Caki2 (cell line): ENCODE measurements at places on chromosomes 4 and X. TPM values are rescaled to one million over a fixed set of nuclear protein-coding genes. Genes with fewer than 3 reads are reported as not detected.

The SMARCA5 gene
- 22.8 and 31.8 TPM in 2 replicates for total RNA-seq

The ZNF711 gene
- total RNA-seq = not detected in 2 replicates

The LEF1 gene
- total RNA-seq = not detected in 2 replicates

The MID1IP1 gene
- total RNA-seq = 78.5 and 80.4 TPM in 2 replicates

The HSPA4L gene
- total RNA-seq = 16.2 and 17.7 TPM in 2 replicates

The PHKA2 gene
- 8.0 and 16.9 TPM in 2 replicates for total RNA-seq

The PAGE4 gene
- total RNA-seq = not detected in 2 replicates

The MAGEB1 gene
- total RNA-seq = not detected in 2 replicates

The ADGRG4 gene
- total RNA-seq = not detected in 2 replicates

GRCh38 chr4:83618431-83618830 lies 82.5 kb downstream of the GPAT3 start:
- peak; percentile 71 for DNase-seq

DNA sequence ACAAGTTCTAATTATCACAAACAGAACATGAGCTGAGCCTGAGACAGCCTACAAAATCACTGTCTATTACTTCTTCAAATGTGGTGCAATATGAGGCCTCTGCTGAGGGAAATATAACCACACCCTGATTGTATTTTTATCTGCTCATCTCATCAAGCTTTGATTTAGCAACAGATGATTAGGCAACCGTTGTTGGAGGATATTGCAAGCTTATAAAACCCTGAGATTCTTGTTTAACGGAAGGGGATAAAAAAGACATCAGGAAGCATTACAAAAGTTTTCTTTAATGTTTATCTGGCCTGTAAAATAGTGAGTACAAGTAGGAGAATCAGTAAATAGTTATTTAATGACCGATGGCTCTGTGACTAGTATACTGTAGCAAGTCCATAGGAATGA lies 108.5 kb downstream of the ZNF330 start:
- no peak for DNase-seq

GRCh38 chr4:44761306-44761705 lies 35.0 kb upstream of the GNPDA2 start:
- no peak for DNase-seq

GRCh38 chrX:54529151-54529550 lies 868 bp upstream of the GNL3L start:
- no peak for DNase-seq

DNA sequence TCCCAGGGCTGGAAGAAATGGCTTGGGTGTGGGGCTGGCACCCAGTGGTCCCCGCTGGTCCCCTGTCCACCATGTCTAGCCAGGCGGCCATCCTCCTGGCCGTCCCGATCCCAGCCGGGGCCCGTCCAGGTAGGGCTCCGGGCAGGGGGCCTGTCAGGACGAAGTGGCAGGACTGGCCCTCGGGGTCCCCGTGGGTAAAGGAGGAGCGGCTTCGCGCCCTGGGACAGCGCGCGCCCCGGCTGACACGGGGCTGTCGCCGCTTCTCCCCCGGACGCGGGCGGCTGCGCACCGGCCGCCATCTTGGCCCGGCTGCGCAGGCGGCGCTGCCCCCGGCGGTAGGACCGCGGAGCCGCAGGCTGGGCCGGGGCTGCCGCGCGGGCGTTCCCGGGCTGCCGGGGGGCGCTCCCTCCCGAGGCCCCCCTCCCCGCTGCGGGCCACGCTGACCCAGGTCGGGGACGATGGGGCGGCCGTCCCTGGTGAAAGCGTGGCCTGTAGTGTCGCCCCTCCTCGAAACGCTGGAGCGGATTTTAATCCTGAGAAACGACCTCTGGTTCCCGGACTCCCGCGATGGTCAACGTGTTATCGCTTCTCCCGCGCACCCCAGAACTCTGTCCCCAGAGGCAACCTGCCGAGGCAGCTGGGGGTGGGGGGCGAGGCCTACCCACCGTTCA lies 60.4 kb upstream of the BCOR start:
- DNase-seq = peak; percentile 51

- no peak for DNase-seq
Measured at GRCh38 chrX:51024106-51024696, 113.7 kb downstream of the BMP15 start.

GRCh38 chr4:103207673-103208072 lies 9.5 kb upstream of the CENPE start:
- no peak for DNase-seq

DNA sequence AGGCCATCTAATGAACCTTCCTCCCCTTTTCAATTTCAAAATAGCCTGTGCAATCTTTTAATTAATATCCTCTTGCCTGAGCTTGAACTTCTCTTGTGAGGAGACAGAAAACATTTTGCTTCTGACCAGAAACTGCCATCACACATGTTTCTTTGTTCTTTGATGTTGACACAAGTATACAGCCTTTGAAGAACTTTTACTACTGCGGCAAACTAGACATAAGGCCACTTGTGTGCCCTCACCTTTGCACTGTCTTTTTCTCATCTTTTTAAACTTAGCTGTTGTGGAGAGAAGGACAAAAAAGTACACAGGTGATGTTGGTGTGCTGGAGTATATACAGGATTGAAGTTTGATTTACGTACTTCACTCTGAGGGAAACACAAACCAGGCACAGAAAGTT lies 116.3 kb upstream of the C1GALT1C1 start:
- no peak for DNase-seq

DNA sequence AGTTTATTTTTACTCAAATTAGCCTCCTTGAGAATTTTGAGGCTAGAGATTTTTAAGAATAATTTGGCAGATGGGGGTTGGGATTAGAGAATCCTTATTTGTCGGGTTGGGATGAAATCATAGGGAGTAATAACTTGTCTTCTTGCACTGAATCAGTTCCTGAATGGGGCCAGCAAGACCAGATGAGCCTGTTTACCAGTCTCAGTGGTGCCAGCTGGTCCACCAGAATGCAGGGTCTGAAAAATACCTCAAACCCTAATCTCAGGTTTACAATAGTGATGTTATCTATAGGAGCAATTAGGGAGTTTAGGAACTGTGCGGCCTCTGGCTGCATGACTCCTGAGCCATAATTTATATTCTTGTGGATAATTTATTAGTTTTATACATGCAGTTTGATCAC lies 705.9 kb upstream of the AGA start:
- no peak for DNase-seq

DNA sequence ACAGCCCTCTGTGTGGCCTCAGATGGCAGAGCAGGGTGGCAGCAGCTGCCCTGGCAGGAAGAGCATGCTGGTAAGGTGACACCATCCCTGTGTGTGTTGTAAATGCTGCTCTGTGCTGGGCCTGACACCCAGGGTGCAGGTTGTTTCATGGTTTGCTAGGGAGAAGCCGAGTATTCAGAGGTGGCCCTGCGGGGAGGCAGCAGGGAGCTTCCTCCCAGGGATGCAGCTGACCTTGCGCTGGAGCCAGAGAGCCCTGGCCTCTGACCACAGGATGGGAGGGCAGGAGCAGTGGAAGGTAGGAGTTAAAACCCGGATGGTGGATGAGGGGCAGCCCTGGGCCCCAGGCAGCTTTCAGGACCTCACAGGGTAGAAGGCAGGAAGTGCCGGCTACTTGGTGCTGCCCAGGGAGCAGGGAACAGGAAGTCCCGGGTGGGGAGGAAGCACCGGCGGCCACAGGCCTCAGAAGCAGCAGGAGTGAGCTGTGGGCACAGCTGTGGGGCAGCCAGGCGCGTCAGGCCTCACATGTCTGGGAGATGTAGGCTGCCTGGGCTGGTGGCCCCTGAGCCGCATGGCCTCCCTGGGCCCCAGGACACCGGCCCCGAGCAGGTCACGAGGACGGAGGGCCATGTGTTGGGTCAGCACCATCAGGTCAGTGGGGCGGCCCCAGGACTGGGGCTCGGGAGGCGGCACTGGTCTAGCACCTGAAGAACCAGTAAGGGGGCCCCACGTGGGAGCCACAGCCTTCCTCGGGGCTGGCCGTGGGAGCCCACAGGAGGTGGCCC lies 19.1 kb downstream of the SH3BP2 start:
- DNase-seq = peak; percentile 48

DNA sequence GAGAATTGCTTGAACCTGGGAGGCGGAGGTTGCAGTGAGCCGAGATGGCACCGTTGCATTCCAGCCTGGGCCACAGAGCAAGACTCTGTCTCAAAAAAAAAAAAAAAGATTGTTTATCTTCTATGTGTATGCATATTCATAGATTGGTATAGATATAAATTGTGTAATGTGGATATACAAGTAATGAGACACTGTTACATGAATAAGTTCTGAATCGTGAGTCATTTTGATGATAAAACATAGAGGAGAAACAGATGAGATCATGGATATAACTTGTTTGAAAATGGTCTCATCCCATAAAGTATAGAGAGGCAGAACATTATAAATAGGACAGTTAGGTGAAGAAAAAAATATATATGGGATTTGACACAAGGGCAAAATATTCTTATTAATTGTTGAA lies 628.0 kb downstream of the IL1RAPL1 start:
- DNase-seq = no peak

GRCh38 chr4:98745366-98745765 lies 87.0 kb upstream of the TSPAN5 start:
- no peak for DNase-seq

DNA sequence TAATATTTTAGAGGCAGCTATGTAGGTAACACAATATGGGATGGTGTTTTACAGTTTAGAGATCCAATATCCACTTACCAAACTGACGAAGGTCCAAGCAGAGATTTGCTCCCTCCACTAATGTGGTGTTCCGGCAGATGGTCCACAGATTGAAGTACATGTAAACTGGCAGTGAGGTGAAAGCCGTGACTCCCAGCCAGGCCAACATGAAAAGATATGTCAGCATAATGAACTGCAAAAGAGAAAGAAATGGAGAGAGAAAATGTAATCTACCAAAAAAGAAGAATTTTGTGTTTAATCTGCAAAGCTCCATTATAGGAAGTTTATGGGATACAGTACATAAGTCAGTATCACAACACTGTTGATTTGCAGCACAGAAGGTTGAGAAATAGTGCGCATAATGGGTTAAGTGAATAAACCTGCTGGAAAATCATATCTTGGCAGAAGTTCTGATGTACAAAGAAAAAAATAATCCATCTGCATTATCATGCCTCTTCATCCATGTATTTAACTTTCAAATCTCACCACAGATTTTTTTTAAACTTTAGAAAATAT lies 160.2 kb downstream of the GPM6A start:
- DNase-seq = no peak

- DNase-seq = no peak
Measured at GRCh38 chr4:139763672-139764071, 98.1 kb downstream of the MGST2 start.

DNA sequence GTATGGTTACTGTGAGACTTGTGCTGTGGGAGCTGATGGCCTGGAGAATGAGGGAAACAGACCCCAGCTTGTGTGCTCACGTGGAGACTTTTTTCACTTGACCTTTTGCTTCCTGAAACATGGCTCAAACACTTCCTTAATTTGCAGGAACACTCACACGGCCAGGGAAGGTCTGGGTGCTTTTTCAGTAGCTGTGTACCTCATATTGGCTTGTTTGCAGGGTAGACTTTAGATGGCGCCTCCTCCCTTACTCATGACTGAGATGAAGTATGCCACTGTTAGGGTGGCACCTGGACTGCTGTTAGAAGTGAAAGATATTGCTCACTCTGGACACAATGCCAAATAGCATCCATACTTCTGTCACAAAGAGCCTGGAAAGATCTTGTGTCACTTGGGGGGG lies 75.7 kb upstream of the WDR1 start:
- DNase-seq = no peak

DNA sequence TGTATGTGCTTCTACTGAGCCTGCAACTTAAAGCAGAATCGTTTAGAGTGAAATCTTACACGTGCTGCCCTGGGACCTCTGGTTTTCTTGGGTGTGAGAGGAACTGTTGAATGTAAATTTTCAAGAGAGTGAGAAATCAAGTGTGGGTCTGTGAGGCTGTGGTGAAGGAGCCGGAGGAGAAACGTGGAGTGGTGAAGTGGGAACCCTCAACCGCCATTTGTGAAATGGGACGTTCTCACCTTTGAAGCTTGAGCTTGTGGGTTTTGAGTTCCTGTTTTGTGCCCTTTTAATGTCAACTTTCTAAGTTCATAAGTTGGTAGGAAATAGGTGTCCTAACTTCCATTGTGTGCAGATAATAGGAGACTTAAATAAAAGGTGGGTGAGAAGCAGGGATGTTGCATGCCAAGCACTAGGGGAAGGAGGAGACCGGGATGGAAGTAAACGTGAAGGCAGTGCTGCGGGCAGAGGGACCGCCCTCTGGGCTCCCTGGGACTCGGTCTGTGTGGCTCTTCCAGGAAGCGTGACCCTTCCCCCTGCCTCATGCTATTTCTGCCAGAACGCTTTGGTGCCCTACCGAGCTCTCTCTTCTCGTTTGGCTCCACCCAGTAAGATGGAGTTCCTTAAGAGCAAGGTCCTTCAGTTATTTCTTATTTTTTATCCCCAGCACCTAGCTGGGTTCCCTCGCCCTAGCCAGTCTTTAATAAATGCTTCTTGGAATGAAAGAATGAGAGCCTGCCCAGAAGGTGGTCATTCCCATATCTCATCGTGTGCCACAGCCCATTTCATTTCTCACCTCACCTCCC lies 56.0 kb downstream of the TMEM131L start:
- DNase-seq = no peak

- DNase-seq = no peak
Measured at GRCh38 chrX:69564665-69565064, 51.2 kb upstream of the EDA start.

DNA sequence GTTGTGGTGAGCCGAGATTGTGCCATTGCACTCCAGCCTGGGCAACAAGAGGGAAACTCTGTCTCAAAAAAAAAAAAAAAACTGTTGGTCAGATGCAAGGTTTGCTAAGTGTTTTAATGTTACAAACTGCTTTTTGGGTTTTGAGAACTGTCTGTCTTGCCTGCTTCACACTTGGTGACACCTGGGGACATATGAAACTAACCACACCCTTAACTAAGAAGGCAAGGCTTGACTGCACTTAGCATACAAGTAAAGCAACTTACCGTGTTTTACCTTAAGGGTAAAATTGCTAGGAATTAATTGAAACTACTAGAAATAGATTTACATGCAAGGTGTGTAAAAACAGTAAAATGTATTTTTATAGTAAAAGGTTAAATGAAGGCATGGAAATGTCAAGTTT lies 180.4 kb downstream of the OR13H1 start:
- no peak for DNase-seq

DNA sequence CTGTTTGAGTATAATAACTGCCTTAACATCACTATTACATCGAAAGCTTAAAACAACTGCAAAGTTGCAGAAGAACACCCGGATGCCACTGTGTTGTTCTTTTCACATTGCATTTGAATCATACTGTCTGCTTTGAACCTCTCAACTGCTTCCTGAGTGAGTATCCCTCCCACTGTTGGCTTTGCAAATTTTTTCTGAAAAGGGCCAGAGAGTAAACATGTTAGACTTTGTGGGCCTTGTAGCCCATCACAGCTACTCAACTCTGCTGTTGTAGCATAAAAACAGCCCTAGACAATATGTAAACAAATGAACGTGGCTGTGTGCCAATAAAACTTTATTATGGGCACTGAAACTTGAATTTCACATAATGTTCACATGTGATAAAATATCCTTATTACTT lies 76.1 kb downstream of the NSG1 start:
- DNase-seq = no peak
